ENCODE measurements at places on chromosomes 1 and 21. TPM values are rescaled to one million over a fixed set of nuclear protein-coding genes. Genes with fewer than 3 reads are reported as not detected.

Gene MMEL1
- total RNA-seq: 2.4 TPM

DNA sequence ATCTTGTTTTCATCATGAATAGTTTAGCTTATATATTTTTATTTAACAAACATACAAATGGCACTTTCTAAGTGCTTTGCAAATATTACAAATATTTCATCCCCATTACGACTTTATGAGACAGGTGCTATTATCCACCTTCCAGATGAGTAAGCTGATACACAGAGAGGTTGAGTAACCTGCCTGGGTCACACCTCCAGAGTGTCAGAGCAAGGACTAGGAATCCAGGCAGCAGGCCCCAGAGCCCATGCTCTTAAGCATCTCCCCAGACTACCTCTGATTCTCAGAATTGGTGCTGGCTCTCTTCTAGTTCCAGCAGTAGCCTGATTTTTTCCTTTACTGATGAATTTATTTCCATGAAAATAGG is 40.0 kb downstream of the EPHB2 start:
- H3K4me1 ChIP-seq: no peaks in the 10 kb centered on the region
- no peak overlapping the region for H3K4me3 ChIP-seq
- DNase-seq: no peak
- no peaks in the 10 kb centered on the region for H3K36me3 ChIP-seq

DNA sequence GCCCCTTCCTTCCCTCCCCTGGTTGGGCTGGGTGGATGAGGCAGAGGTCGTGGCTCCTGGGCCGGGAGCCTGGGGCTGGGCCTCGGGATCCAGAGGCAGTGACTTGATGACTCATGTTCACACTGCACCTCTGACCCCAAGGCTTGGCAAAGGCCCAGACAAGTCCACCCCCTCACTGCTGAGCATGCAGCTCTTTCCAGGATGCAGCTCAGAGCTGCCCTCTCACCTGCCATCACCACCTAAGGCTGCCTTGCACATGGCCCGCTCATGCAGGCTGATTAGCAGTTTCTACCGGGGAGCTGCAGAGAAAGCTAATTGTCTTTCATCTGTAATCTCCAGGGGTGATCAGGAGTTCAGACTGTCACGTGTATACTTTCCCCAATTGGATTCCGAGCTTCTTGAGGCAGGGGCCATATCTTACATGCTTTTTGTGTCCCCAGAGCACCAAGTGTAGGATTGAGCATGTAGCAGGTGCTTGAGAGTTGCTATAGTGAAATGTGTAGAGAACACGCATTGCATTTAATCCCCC is 62.1 kb downstream of the LRRN2 start:
- no peaks in the 10 kb centered on the region for H3K36me3 ChIP-seq
- no peak overlapping the region for H3K27ac ChIP-seq
- no peaks in the 10 kb centered on the region for H3K27me3 ChIP-seq
- H3K4me3 ChIP-seq: no peak overlapping the region
- DNase-seq: no peak

GRCh38 chr1:221574529-221574928 is 167.4 kb downstream of the DUSP10 start:
- H3K27ac ChIP-seq: no peak overlapping the region
- H3K4me1 ChIP-seq: no peaks in the 10 kb centered on the region
- no peak overlapping the region for H3K4me3 ChIP-seq
- no peaks in the 10 kb centered on the region for H3K27me3 ChIP-seq
- H3K36me3 ChIP-seq: no peaks in the 10 kb centered on the region

- no peak overlapping the region for H3K4me3 ChIP-seq
- H3K27ac ChIP-seq: no peak overlapping the region
- H3K36me3 ChIP-seq: no peaks in the 10 kb centered on the region
- H3K4me1 ChIP-seq: no peaks in the 10 kb centered on the region
- H3K27me3 ChIP-seq: no peaks in the 10 kb centered on the region
- DNase-seq: no peak
Observed at GRCh38 chr1:46535063-46535462, 16.4 kb downstream of the KNCN start.

GRCh38 chr1:89100412-89100811 is 25.5 kb downstream of the GBP2 start:
- no peak overlapping the region for H3K27ac ChIP-seq
- no peaks in the 10 kb centered on the region for H3K27me3 ChIP-seq
- no peaks in the 10 kb centered on the region for H3K36me3 ChIP-seq
- no peak overlapping the region for H3K4me3 ChIP-seq

DNA sequence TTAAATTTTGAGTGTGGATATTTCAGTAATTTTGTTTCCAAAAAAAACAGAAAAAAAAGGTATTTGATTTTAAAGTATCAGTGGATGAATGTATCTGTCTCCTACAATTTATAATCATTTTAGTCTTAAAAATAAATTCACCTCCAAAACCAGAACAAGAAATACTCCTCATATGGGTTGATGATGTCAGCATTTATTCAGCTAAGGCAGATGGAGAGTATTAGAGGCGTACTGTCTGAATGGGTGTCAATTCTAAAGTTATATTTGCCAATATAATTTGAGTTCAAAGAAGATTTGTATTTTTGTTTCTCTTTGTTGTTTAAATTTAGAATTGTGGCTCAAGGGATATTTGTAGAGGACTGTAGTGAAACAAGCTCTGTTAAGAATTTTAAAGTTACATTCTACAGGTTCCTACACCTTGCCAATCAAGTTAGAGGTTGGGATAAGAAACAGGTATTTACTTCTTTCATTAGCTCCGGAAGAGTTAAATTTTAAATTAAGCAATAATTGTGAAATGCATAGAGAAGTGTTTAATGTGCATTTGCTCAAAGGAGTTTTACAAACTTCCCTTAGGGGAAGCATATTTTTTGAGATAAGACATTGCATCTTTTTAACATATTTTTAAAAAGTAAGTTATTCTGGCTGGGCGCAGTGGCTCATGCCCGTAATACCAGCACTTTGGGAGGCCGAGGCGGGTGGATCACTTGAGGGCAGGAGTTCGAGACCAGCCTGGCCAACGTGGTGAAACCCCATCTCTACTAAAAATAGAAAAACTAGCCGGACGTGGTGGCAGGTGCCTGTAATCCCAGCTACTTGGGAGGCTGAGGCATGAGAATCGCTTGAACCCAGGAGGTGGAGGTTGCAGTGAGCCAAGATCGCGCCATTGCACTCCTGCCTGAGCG is 1.2 kb downstream of the PLA2G4A start:
- DNase-seq: no peak
- no peak overlapping the region for H3K27ac ChIP-seq

- peak; percentile 51 for DNase-seq
- no peaks in the 10 kb centered on the region for H3K4me1 ChIP-seq
- no peaks in the 10 kb centered on the region for H3K36me3 ChIP-seq
- H3K27ac ChIP-seq: no peak overlapping the region
- H3K4me3 ChIP-seq: no peak overlapping the region
- H3K27me3 ChIP-seq: no peaks in the 10 kb centered on the region
Observed at GRCh38 chr21:46189959-46190490, 5.8 kb upstream of the SPATC1L start.

GRCh38 chr1:6672558-6672957 is 29.1 kb downstream of the DNAJC11 start:
- no peak overlapping the region for H3K27ac ChIP-seq
- no peaks in the 10 kb centered on the region for H3K27me3 ChIP-seq
- H3K4me1 ChIP-seq: no peaks in the 10 kb centered on the region
- no peak for DNase-seq
- peaks cover 7% of the 10 kb centered on the region for H3K36me3 ChIP-seq
- H3K4me3 ChIP-seq: no peak overlapping the region

DNA sequence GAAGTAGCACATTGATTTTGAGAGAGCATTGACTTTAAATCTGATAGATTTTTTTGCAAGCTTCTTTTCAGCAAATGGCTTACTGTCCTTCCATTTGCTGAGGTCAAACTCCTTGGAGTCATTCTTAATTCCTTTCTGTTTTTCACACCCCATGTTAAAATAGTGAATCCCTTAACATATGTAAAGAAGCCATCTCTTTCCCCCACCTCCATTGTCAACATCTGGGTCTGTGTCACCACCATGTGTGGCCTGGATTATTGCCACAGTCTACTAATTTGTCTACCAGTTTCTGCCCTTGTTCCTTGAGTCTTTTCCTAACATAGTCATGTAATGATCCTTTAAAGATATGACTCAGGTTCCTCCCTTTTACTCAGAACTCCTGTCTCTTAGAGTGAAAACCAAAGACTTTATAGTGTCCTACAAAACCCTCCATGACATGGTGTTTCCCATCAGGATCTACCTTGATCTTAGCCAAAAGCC is 104.7 kb downstream of the ST6GALNAC3 start:
- H3K27me3 ChIP-seq: no peaks in the 10 kb centered on the region
- no peaks in the 10 kb centered on the region for H3K4me1 ChIP-seq
- no peak overlapping the region for H3K27ac ChIP-seq
- no peaks in the 10 kb centered on the region for H3K36me3 ChIP-seq
- no peak for DNase-seq

Data from aorta (tissue), 5 donors.